Activated T-helper 2 cell treated with anti-CD3 and anti-CD28 coated beads, Interferon-gamma antibody, Interleukin-2, Interleukin-4, amounts not matched to agents 10 μg/mL and 5 μg/mL and 100 μg/mL, durations not matched to agents 14 hours and 24 hours and 36 hours (primary cell): ENCODE measurements at places on chromosomes 6 and 20. TPM values are rescaled to one million over a fixed set of nuclear protein-coding genes. Genes with fewer than 3 reads are reported as not detected.

DNA sequence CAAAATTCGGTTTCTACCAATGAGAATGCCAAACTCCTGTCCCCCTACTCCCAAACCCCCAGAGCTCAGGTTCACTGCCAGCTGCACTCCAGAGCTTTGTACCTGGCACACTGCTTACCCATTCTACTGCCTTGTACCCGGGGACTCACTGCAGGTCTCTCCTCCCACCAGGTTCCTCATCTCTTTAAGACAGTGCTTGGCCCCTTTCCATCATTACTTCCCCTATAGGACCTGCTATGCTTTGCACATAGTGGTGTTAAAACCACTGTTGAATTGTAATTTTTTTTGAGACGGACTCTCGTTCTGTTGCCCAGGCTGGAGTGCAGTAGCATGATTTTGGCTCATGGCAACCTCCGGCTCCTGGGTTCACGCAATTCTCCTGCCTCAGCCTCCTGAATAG is 25.9 kb downstream of the LYRM4 start:
- H3K4me1 ChIP-seq = peaks cover 13% of the 10 kb centered on the region
- peaks cover 6% of the 10 kb centered on the region for H3K36me3 ChIP-seq
- DNase-seq = no peak
- no peaks in the 10 kb centered on the region for H3K27me3 ChIP-seq

DNA sequence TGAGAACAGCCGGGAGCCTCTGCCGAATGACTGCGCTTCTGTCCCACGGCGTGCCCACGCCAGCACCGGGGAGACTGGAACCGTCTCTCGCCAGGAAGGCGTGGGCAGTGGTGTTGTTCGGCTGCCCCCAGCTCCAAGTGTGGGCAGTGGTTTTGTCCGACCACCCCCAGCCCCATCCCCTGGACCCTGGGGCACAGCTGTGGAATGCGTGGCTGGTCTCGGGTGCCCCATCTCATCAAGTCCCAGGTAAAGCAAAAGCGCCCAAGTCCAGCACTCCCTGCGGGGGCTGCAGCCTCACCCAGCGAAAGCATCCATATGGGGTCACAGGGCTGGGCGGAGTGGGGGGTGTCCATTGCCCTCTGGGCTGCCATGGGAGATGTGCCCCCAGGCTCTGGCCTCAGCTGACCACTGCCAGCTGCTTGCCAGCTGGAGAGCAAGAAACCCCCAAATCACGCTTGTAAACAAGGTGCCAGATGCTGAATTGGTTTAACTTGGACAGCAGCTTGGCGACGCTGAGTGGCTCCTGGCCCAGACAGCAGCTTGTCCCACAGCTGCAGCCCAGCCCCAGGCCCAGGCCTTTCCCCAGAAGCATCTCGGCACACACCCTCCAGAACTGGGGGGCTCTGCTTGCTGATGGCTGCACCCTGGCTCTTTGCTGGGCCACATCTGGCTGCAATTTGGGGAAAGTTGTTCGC is 4.5 kb downstream of the CABLES2 start:
- no peak for DNase-seq
- H3K4me3 ChIP-seq = no peak overlapping the region
- peaks cover 13% of the 10 kb centered on the region for H3K4me1 ChIP-seq

- peaks cover 37% of the 10 kb centered on the region for H3K4me1 ChIP-seq
- no peaks in the 10 kb centered on the region for H3K36me3 ChIP-seq
- peak overlapping the region; percentile 91 for H3K27ac ChIP-seq
- peak overlapping the region; percentile 90 for H3K4me3 ChIP-seq
- H3K27me3 ChIP-seq = no peaks in the 10 kb centered on the region
- DNase-seq = peak; percentile 37
Measured at GRCh38 chr6:26571592-26572296, 25.0 kb upstream of the ABT1 start.

DNA sequence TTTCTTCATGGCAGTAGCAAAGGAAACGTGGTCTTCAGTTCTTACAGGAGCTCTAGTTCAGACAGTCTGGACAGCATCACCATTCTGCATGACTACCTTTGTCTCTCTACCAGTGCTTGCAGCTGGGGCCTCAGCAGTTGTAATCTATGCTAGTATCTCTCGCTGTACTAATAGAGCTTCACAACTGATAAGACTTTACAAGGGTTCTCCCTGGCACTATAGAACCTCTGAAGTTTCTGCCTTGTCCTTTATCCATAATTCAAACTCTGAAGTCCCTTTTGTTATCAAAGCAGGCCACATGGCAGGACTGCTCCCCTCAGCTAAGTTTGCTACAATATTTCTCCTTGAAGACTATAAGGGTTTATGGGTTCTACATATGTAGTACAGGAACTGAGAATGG is 842.1 kb upstream of the ADGRB3 start:
- H3K4me1 ChIP-seq = no peaks in the 10 kb centered on the region
- no peaks in the 10 kb centered on the region for H3K36me3 ChIP-seq
- no peak overlapping the region for H3K4me3 ChIP-seq
- H3K27me3 ChIP-seq = no peaks in the 10 kb centered on the region

GRCh38 chr6:166736634-166737033 is 109.6 kb upstream of the RPS6KA2 start:
- no peak overlapping the region for H3K27ac ChIP-seq
- no peaks in the 10 kb centered on the region for H3K4me1 ChIP-seq
- H3K4me3 ChIP-seq = no peak overlapping the region
- no peak for DNase-seq
- H3K27me3 ChIP-seq = no peaks in the 10 kb centered on the region
- H3K36me3 ChIP-seq = no peaks in the 10 kb centered on the region

GRCh38 chr20:3282271-3283221 is 43.6 kb upstream of the SLC4A11 start:
- H3K4me1 ChIP-seq = no peaks in the 10 kb centered on the region
- H3K36me3 ChIP-seq = no peaks in the 10 kb centered on the region
- H3K4me3 ChIP-seq = no peak overlapping the region
- DNase-seq = no peak
- H3K27me3 ChIP-seq = no peaks in the 10 kb centered on the region
- H3K27ac ChIP-seq = no peak overlapping the region

DNA sequence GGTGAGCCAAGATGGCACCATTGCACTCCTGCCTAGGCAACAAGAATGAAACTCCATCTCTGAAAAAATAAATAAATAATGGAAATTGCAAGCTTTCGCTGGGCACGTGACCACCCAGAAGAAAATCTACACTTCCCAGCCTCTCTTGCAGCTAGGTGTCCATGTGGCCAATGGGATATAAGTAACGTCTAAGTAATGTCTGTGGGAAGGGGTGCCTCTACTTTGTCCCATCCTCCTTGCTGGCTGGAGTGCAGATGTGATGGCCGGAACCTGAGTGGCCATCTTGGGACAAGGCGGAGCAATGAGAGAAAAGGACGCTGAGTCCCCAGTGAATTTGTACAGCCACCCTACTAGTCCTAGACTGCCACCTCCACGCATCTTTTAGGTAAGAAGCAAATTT is 99.8 kb upstream of the PTPN1 start:
- peaks cover 18% of the 10 kb centered on the region for H3K27me3 ChIP-seq
- no peak for DNase-seq
- H3K27ac ChIP-seq = no peak overlapping the region

GRCh38 chr20:16215041-16215440 is 358.2 kb downstream of the KIF16B start:
- no peaks in the 10 kb centered on the region for H3K27me3 ChIP-seq
- no peak overlapping the region for H3K4me3 ChIP-seq
- H3K27ac ChIP-seq = no peak overlapping the region
- no peaks in the 10 kb centered on the region for H3K36me3 ChIP-seq
- H3K4me1 ChIP-seq = no peaks in the 10 kb centered on the region

DNA sequence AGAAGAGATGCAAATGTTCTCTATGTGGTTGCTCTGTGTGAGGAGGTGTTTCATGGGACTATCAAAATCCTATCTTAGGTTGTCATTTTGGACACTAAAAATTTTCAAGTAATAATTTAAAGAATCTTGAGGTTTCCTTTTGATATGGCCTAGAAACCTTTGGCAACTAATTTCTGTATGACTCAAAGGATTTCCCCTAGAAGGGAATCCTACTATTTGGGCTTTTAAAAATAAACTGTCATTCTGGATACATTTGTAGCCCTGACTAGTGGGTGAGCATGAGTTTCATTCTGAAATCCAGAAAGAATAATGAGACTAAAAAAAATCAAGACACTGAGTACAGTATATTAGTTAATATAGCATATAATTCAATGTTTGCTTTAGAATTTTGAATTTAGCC is 25.5 kb upstream of the RAB23 start:
- no peak overlapping the region for H3K27ac ChIP-seq
- H3K4me3 ChIP-seq = no peak overlapping the region
- no peaks in the 10 kb centered on the region for H3K27me3 ChIP-seq
- H3K36me3 ChIP-seq = no peaks in the 10 kb centered on the region

DNA sequence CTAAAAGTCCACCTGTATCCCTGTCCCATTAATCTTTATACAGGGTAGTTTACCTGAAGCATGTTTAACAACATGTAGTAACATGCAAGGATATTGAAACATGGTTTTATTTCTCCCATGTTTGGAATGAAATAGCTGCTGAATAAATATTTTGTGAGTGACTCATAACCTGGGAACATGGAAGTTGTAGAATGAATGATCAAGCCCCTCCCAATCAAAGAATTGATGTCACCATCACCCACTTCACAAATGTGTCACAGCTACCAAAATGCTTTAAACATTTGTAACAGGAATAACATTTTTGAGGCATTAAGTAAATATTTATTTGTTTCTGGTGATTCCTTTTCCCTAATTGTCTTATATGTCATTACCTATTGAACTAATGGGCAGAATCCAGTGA is 58.9 kb upstream of the TNFAIP3 start:
- peak overlapping the region; percentile 44 for H3K27ac ChIP-seq
- H3K27me3 ChIP-seq = no peaks in the 10 kb centered on the region
- no peak overlapping the region for H3K4me3 ChIP-seq

DNA sequence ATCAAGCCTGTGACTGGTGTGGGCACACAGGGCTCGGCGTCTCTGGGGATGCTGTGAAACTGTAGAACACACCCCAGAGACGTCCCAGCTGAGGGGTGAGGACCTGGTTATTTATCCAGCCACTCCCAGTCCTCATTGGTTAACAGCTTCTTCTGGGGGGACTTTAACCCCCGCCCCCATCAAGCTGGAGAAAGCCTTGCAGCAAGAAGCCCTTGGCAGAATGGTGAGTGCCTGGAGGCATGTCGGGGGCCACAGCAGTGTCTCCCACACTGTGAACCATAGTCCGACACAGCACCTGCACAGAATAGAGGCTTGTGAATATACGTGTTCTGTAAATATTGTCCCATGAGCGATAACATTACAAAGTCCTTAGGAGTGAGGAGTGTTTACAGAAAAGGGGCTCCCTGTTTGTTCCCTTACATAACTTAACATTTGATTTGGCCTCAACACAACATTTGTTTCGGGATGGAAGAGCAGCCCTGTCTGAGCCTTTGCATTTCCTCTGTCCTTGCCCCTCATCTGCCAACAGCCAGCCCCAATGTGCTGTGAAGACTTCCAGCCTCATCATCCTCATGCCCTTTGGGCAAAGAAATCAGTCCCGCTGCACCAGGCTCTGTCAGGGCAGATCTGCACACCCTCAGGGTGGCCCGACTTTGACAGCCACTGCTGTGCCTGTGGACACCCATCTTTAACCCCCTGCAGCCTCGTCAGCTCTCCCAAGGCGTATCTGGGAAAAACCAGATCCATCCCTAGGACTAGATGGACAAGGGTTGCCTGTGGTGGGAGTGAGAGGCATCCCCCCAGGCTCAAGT is 2.2 kb upstream of the RRBP1 start:
- peaks cover 17% of the 10 kb centered on the region for H3K4me1 ChIP-seq
- peaks cover 11% of the 10 kb centered on the region for H3K36me3 ChIP-seq
- H3K27ac ChIP-seq = no peak overlapping the region

DNA sequence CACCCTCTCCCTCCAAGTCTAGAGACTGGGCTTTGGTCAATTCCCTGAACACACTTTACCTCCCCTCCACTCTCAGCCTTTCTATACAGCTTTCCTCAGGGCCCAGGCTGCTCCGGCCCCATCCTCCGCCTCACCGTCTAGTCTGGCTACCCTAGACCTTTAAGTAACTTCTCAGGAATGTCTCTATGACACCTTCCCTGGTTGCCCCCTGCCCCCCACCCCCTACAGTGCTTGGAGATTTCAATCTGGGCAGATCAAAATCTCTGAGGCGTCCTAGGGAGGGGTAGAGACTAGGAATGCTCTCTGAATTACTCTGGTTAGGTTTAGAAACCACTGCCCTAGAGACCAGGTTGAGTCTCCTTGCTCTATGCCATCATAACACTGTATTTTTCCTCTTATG is 6.1 kb downstream of the UBE2J1 start:
- no peak overlapping the region for H3K4me3 ChIP-seq
- H3K4me1 ChIP-seq = peaks cover 46% of the 10 kb centered on the region
- no peaks in the 10 kb centered on the region for H3K27me3 ChIP-seq
- H3K27ac ChIP-seq = no peak overlapping the region

DNA sequence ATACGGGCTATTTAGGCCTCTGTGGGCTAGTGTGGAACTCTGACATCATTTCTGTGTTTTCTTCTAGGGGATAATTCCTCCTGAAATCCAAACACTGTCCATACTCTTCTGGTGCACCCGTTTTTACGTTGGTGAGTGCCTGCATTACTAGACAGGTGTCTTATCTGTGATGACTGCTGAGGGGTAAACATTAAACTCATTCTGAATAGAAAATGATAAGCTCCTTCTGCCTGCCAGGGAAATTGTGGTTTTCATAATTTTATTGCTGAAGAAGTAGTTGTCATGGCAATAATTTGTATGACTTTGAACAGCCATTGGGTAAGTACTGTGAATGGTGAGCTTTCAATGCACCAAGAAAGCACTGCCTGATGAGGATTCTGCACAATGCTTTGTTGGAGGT is 705.6 kb downstream of the UTRN start:
- no peak overlapping the region for H3K4me3 ChIP-seq
- H3K27ac ChIP-seq = no peak overlapping the region
- H3K27me3 ChIP-seq = peaks cover 38% of the 10 kb centered on the region
- H3K36me3 ChIP-seq = no peaks in the 10 kb centered on the region
- no peaks in the 10 kb centered on the region for H3K4me1 ChIP-seq
- no peak for DNase-seq

Gene SCGN
- total RNA-seq = not detected in 2 replicates
